Endothelial cell of umbilical vein (primary cell): ENCODE measurements at places on chromosomes 12 and 14. TPM values are rescaled to one million over a fixed set of nuclear protein-coding genes. Genes with fewer than 3 reads are reported as not detected.
A peak's percentile ranks its signal among the peaks of the same experiment; 100 is the strongest.

HOXC12 gene
- total RNA-seq = not detected in 2 replicates

GRCh38 chr12:53231921-53232645 is at the start of gene RARG:
TSS of gene RARG (minus strand) at chr12:53232209. CDS start at chr12:53227545, 4,664 bp downstream.
- peak within 1 kb of the TSS; percentile 17 for H3K4me3 ChIP-seq
- H3K36me3 ChIP-seq = no peaks in the 10 kb centered on the region

- no peaks in the 10 kb centered on the region for H3K4me1 ChIP-seq
- no peaks in the 10 kb centered on the region for H3K27me3 ChIP-seq
- no peak for DNase-seq
- H3K36me3 ChIP-seq = no peaks in the 10 kb centered on the region
- H3K4me3 ChIP-seq = no peak overlapping the region
Measured at GRCh38 chr14:73259837-73260236, 22.5 kb downstream of the PAPLN start.

- no peak for DNase-seq
- no peaks in the 10 kb centered on the region for H3K27me3 ChIP-seq
- peaks cover 2% of the 10 kb centered on the region for H3K36me3 ChIP-seq
- peaks cover 23% of the 10 kb centered on the region for H3K4me1 ChIP-seq
Measured at GRCh38 chr12:26647088-26647487, 185.9 kb downstream of the ITPR2 start.

GRCh38 chr12:32083489-32083888 is 23.2 kb upstream of the BICD1 start:
- H3K36me3 ChIP-seq = no peaks in the 10 kb centered on the region
- peaks cover 2% of the 10 kb centered on the region for H3K27me3 ChIP-seq
- no peak overlapping the region for H3K4me3 ChIP-seq
- H3K4me1 ChIP-seq = no peaks in the 10 kb centered on the region
- no peak overlapping the region for H3K27ac ChIP-seq

CLEC2D gene
- 4.1 and 6.5 TPM in 2 replicates for total RNA-seq

DNA sequence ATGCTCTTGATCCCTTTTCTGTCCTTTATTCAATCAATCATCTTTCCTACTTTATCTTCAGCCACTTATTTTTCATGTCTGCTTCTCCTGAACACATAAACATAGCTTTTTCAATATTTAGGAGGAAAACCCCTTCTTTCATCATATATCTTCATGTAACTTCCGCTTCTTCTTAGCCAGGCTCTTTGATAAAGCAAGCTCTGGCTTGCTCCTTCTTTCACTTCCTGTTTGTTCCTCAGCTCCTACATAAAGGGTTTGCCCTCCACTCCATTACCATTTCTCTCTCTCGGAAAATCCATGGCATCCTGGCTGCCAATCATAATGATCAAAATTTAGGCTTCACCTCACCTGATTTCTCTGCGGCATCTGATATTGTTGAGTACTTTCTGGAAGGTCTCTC is 33.7 kb upstream of the HELB start:
- no peak for DNase-seq
- peaks cover 7% of the 10 kb centered on the region for H3K27me3 ChIP-seq
- no peaks in the 10 kb centered on the region for H3K36me3 ChIP-seq
- no peak overlapping the region for H3K4me3 ChIP-seq

- DNase-seq = no peak
- H3K27ac ChIP-seq = no peak overlapping the region
- H3K27me3 ChIP-seq = no peaks in the 10 kb centered on the region
- H3K4me3 ChIP-seq = no peak overlapping the region
- no peaks in the 10 kb centered on the region for H3K36me3 ChIP-seq
Measured at GRCh38 chr14:61602733-61603077, 92.6 kb upstream of the HIF1A start.

- H3K4me3 ChIP-seq = no peak overlapping the region
- H3K27ac ChIP-seq = no peak overlapping the region
- DNase-seq = no peak
- no peaks in the 10 kb centered on the region for H3K36me3 ChIP-seq
- no peaks in the 10 kb centered on the region for H3K4me1 ChIP-seq
Measured at GRCh38 chr12:108119126-108119973, 9.7 kb upstream of the WSCD2 start.
